IMR-90 (cell line): ENCODE measurements at places on chromosomes 1 and 21.

GRCh38 chr1:240598216-240599001 lies 13.5 kb downstream of the GREM2 start:
- no peak for DNase-seq

DNA sequence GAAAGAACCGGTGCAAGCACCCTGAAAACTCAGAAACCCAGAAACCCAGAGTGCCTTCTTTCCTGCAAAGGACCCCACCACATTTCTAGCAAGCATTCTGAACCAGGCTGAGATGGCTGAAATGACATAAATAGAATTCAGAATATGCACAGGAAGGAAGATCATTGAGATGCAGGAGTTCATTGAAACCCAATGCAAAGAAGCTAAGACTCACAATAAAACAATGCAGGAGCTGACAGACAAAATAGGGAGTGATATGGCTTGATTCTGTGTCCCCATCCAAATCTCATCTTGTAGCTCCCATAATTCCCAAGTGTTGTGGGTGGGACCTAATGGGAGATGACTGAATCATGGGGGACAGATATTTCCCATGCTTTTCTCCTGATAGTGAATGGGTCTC lies 22.8 kb upstream of the SGIP1 start:
- no peak for DNase-seq

DNA sequence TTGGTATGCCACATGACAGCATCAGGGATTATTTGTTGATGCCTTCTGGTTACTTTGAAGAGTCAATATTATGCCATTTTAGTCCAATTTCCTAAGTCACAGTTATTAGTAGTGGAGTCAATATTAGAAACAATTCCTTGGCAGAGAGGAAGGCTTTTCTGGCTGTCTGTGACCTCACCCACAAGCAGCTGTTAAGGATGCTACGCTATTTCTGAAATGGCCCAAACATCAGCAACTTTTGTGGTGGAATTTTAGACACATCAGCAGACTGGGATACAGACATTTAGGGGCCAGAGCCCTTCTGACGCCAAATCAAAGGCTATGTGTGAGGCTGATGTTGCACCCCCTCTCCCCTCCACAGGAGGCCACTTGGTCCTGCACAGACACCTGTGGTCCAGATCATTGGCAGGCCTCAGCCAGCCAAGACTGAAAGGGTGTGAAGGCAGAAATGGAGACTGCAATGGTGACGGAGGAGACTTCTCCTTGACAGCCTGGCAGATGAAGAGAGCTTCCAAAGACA lies 9.2 kb upstream of the RXRG start:
- DNase-seq = no peak

DNA sequence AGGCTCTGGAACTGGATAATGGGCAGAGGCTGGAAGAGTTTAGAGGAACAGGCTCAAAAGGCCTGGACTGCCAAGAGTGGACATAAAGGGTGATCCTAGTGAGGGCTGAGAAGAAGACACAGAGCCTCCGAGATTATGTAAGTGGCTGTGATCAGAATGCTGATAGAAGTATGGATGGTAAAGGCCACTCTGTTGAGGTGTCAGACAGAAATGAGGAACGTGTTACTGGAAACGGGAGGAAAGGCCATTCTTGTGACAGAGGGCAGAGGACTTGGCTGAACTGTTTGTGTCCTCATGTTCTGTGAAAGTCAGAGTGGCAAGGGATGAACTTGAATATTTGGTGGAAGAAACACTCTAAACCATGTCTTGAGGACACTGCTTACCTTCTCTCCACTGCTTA lies 6.7 kb upstream of the ABCG1 start:
- no peak for DNase-seq

DNA sequence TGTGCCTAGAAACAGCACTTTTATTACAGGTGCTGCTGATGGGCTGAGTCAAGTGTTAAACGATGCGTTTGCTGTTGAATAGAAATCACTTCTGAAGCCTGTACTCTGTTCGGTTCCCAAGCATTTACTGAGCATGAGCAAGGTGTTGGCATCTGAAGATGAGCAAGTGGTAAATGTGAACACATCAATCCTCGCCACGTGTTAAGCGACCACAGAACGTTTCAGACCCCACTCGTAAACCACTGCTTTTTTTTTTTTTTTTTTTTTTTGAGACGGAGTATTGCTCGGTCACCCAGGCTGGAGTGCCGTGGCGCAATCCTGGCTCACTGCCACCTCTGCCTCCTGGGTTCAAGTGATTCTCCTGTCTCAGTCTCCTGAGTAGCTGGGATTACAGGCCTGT lies 241.2 kb downstream of the SETD4 start:
- DNase-seq = no peak
